EH (cell line): ENCODE measurements at places on chromosomes 4 and X.
A peak's percentile ranks its signal among the peaks of the same experiment; 100 is the strongest.

DNA sequence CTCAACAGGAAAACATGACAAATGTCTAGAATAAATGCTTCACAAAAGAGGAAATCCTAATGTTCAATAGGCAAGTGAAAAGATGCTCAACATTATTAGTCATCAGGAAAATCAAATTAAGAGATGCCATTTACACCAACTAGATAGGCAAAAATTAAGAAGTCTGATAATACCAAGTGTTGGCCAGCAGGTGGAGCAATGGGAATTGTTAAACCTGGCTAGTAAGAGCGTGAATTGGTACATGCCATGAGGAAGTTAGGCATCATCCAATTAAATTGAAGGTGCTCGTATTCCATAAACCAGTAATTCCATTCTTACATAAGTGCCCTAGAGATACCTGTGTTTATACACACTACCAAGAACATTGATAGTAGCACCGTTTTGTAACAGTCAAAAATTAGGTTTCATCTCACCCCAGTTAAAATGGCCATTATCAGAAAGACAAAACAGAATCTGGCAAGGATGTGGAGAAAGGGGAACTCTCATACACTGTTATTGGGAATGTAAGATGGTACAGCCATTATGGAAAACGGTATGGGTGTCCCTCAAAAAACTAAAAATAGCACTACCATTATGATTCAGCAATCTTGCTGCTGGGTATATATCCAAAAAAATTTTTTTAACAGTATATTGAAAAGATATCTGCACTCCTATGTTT is 14.0 kb upstream of the ZCCHC18 start:
- peak; percentile 74 for DNase-seq

GRCh38 chrX:31217084-31217483 is 145.2 kb upstream of the FTHL17 start:
- no peak for DNase-seq

- no peak for DNase-seq
These were observed 95.8 kb upstream of the IL13RA1 start for GRCh38 chrX:118631586-118631985.

DNA sequence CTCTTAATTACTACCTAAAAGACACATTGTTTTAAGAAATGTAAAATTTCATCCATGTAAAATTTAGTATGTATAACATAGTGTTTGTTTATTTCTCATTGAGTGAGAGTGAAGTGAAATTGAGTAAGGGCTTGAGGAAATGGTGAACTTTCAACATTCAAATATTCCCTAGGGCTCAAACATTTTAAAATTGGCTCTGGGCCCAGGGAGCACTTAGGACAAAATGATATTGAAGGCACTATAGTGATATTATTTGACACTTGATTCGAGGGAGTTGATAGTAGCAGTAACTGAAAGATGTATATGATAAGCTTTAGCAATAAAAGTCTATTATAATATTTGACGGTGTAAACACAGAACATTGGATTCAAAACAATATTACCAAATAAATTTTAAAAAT is 1244.0 kb upstream of the TENM3 start:
- DNase-seq, result no peak

DNA sequence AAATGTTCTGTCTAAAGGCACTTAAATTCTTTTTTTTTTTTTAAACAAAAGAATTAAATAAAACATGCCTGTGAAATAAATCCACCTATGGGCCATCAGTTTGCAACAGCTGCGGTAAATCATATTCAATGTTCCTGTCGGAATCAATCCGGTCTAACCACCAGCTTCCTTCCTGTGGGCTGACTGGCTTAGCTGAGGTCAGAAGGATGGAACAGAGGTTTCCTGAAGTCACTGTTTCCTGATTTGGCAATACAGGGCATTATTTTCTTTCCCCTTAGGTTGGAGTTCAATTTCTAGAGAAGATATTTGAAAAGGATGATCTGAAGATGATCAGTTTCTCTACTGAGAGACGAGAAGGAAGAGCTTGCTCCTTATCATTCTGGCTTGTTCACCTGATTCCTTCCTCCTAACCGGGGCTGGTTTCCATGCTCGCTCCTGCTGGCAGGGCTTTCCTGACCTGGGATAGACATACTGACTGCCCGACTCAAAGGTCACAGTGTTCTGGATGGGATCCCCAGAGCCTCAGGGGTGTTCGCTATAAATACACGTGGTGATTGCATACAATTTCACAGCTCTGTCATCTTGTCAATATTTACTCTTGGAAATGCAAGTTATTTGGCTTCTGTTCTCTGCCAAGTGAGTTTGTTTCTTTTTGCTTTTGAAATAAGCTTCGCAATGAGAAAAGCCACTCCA is 21.7 kb downstream of the PDLIM3 start:
- no peak for DNase-seq

DNA sequence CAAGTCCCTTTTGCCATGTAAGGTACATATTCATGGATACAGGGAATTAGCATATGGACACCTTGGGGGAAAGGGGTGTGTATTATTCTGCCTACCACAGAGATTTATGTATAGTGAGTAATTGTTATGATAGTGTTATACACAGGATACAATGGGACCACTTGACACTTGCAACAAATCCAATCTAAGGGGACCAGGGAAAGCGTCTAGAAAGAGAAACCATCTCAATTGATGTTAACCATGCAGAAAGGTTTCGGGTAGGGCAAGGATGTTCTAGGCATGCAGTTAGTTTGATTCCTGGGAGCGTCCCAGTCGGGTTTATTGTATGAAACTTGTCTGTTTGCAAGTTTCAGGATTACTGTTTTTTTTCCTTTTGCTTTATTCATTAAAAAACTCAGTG is 34.2 kb downstream of the MMRN1 start:
- DNase-seq, result no peak

DNA sequence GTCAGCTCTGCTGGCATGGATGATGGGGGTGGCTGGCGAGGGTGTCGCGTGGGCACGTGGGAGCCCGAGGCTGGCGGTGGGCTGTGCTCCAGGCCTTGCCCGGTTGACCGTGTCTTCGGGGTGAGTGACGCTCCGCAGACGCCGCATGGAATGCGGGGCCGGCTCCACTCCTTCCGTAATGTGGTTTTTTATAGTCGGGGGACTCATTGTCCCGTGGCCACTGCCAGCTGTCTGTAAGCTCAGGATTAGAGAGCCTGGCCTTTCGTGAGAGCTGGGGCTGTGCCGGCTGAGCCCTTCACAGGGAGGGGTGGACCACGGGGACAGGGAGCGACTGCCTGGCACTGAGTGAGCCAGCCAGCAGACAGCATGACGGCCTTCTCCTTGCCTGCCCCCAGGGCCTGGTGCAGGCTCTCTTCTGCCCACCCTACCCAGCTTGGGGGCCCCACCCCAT is 20.4 kb downstream of the DOK7 start:
- DNase-seq, result peak; percentile 75

GRCh38 chr4:145540235-145540634 is 58.6 kb downstream of the SMAD1 start:
- DNase-seq, result no peak

DNA sequence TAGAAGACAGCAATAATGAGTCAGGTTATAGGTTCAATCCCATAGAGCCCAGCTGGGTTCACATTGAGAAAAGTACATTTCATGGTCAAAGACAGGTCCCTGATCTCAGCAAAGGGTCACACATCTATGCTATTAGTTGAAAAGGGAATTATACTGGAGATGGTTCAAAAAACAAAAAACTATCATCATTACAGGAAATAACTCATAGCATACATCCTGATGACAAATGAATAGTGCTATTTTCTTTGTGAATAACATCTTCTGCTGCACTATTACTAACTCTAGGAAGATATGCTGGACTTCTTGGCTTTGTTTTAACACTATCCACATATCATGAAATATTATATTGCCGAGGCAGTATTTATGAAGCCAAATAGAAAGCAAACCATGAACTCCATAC is 202.5 kb upstream of the MAB21L2 start:
- peak; percentile 56 for DNase-seq

GRCh38 chr4:149595500-149595899 is 220.1 kb downstream of the IQCM start:
- DNase-seq, result peak; percentile 36

GRCh38 chr4:59629348-59629747 is 1570.8 kb upstream of the ADGRL3 start:
- DNase-seq, result no peak

DNA sequence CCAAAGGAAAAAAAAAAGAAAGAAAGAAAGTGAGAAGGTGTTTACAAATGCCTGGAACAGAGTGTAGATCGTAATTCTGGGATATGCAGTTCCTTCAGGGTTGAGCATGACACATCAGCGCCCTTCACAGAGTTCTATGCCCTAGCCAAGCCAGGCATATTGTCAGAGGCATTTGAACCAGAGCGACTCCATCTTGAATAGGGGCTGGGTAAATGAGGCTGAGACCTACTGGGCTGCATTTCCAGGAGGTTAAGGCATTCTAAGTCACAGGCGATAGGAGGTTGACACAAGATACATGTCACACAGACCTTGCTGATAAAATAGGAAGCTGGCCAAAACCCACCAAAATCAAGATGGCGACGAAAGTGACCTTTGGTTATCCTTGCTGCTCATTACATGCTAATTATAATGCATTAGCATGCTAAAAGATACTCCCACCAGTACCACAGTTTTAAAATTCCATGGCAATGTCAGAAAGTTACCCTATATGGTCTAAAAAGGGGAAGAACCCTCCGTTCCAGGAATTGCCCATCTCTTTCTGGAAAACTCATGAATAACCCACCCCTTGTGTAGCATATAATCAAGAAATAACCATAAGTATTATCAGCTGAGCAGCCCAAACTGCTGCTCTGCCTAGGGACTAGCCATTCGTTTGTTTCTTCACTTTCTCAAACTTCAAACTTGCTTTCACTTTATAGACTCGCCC is 23.5 kb upstream of the LRBA start:
- no peak for DNase-seq

- no peak for DNase-seq
These were observed 28.3 kb downstream of the CNGA2 start for GRCh38 chrX:151762802-151763201.

DNA sequence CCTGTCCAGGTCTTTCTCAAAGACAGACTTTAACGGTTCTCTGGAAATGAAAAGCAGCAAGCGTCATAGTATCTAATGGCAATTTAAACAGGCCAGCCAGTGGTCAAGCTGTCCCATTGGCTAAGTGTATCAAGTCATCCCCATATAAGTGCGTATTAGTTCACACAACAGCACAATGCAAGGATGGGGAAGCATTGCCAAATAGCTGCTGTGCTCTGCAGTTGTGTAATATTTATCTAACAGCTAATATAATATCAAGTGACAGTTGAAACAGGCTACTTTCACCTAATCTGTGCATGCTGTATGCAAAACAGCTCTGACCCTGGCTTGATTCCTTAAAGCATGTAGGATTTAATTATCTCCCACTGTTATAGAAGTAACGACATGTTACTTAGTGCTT is 134.8 kb upstream of the PPARGC1A start:
- DNase-seq, result peak; percentile 24

DNA sequence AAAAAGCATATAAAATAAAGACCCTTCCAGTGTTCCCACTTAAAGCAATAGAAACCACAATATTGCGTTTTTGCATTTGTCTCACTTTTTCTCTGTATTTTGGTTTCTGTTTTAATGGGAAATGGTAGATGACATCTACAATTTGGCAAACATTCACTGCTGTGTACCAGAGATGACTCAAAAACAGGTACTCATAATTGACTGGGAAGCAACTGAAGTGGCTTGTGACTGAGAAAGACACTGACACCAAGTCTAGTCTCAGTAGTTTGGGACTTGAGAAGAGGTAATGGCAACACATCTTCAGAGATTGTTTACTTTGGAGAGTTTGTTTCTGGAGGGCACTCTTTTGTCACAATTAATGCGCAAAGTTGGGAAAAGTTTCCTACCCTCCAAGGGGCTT is 42.0 kb downstream of the AREG start:
- DNase-seq, result no peak

DNA sequence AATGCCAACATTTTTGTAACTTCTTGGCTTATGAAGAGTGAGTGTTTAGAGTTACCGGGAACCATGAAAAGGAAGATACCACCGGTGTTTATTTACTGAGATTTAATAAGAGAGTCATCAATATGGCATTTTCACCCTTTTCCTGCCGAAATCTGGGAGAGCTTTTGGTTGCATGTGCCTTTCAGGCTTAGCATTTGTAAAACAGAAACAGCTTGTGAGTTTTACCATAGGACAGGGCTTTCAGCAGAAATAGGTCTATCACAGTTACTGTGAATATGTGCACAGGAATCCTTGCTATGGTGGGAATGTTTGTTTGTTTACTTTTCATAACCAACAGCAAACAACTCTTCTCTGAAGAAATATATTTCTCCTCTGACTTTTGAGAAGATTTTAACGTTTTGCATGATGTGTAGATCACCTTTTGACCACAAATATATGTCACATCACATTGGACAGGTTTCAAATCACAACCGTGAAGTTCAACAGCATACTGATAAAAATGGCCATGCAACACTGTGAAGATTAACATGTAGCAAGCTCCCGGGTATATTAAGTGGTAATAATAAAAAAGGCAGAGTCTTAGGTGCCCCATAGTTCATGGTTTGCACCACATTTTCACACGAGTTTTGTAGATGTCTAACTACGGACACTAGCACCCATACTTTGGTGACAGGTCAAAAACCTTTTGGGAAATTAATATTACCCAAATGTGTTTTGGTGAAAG is 21.3 kb downstream of the ARHGAP24 start:
- peak; percentile 75 for DNase-seq

- DNase-seq, result no peak
These were observed 136.3 kb downstream of the COL25A1 start for GRCh38 chr4:109166126-109166525.

DNA sequence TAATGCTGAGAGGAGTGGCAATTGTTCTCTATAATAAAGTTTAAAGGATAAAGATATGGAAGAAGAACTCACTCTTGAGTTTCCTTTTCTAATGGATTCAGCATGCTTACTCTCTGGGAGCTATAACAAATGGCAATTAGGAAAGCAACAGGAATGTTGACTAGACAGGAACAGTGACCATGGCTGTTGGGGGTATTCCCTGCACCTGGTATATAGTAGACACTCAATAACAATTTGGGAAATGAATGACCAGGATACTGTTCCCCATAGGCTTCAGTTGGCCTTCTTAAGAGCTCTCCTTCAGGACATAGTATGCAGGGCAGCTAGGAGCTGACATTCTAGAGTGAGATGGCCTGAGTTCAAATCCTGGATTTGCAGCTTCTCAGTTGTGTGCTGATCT is 1.8 kb downstream of the LIMCH1 start:
- DNase-seq, result peak; percentile 14

DNA sequence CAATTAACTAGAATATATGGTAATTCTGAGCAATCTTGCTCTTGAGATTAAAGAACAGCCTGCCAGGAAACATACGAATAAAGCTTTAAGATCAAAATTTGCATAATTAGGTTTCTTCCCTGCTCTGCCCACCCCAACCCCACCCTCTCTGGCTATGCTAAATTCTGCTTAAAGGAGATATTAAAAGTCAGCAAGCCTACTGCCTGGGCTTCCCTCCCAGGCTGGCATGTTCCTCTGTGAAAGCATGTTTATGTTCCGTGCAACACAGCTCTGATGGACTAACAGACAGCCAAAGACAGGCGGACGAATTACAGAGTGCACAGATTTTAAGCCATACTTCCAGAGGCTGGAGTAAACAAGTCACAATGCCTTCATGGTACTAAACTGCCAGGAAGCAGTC is 28.4 kb downstream of the CD99L2 start:
- no peak for DNase-seq

GRCh38 chr4:118338981-118339765 is 13.6 kb downstream of the PRSS12 start:
- DNase-seq, result peak; percentile 81
